Adrenal gland (tissue), 19 donors: ENCODE measurements at places on chromosomes 3 and 15. TPM values are rescaled to one million over a fixed set of nuclear protein-coding genes. Genes with fewer than 3 reads are reported as not detected.

DNA sequence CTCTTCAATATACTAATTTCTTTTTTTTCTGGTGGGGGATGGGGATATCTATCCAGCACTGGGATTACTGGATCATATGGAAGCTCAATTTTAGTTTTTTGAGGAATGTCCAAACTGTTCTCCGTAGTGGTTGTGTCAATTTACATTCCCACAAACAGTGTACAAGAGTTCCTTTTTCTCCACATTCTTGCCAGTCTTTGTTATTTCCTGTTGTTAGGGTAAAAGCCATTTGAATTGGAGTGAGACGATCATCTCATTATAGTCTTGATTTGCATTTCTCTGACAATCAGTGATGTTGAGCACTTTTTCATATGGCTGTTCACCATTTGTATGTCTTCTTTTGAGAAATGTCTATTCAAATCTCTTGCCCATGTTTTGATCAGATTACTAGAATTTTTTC, 12.8 kb upstream of the WDR49 start:
- no peak overlapping the region for H3K4me3 ChIP-seq
- no peaks in the 10 kb centered on the region for H3K36me3 ChIP-seq
- H3K27me3 ChIP-seq, result no peaks in the 10 kb centered on the region
- no peak for DNase-seq

- peaks cover 4% of the 10 kb centered on the region for H3K4me1 ChIP-seq
- DNase-seq, result no peak
- H3K36me3 ChIP-seq, result no peaks in the 10 kb centered on the region
These were observed 11.2 kb downstream of the MYD88 start for GRCh38 chr3:38149708-38150107.

- no peaks in the 10 kb centered on the region for H3K4me1 ChIP-seq
- H3K36me3 ChIP-seq, result peaks cover 75% of the 10 kb centered on the region
These were observed 45.8 kb upstream of the SENP5 start for GRCh38 chr3:196821806-196822355.

DISP2 gene
- not detected for total RNA-seq

GRCh38 chr3:153976891-153977554, 144.2 kb upstream of the ARHGEF26 start:
- no peaks in the 10 kb centered on the region for H3K36me3 ChIP-seq
- no peak overlapping the region for H3K4me3 ChIP-seq
- no peaks in the 10 kb centered on the region for H3K27me3 ChIP-seq
- no peak overlapping the region for H3K27ac ChIP-seq

C3orf18 gene
- 25.9 TPM for total RNA-seq

DNA sequence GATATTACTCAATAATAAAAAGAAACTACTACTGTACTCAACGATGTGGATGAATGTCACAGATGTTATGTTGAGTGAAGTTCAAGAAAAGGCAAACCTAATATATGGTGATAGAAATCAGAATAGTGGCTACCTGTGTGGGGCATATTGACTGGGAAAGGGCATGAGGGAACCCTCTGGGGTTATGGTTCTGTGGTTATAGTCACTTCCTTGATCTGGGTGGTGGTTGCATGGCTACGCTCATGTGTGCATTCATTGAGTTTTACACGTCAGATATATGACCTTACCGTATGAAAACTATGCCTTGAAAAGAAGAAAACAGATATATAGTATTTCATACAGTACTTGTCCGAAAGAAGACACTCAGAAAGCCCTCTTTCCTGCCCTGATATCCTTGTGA, 331.0 kb upstream of the LRRFIP2 start:
- H3K4me3 ChIP-seq, result no peak overlapping the region
- no peak overlapping the region for H3K27ac ChIP-seq
- peaks cover 65% of the 10 kb centered on the region for H3K36me3 ChIP-seq

MOBP gene
- not detected for total RNA-seq

DNA sequence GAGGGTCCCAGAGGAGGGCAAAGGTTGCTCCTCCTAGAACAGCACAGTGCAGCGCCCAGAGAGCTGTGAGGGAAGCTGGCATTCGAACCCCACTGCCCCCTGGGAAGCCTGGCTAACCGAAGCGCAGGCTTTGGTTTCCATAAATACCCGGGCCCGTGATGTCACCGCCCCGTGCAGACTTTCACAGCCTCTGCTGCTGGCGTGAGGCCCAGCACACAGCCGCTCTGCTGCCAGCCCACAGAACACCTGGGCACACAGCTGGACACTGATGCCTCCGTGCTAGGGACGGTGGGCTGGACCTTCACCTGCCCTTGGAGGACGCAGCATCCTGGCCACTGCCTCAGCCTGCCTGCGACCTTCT, 1.0 kb downstream of the IQSEC1 start:
- DNase-seq, result no peak
- H3K4me3 ChIP-seq, result no peak overlapping the region
- peaks cover 9% of the 10 kb centered on the region for H3K4me1 ChIP-seq
- H3K27ac ChIP-seq, result no peak overlapping the region

PCOLCE2 gene
- total RNA-seq, result 2.5 TPM

BFSP2 gene
- total RNA-seq, result not detected

GRCh38 chr3:108131475-108132134, 40.8 kb upstream of the CD47 start:
- peaks cover 15% of the 10 kb centered on the region for H3K4me1 ChIP-seq
- no peaks in the 10 kb centered on the region for H3K36me3 ChIP-seq
- H3K27ac ChIP-seq, result no peak overlapping the region
- DNase-seq, result no peak

GRCh38 chr15:82789491-82789890, 16.4 kb downstream of the FSD2 start:
- H3K36me3 ChIP-seq, result no peaks in the 10 kb centered on the region
- H3K27ac ChIP-seq, result no peak overlapping the region
- no peaks in the 10 kb centered on the region for H3K4me1 ChIP-seq

DNA sequence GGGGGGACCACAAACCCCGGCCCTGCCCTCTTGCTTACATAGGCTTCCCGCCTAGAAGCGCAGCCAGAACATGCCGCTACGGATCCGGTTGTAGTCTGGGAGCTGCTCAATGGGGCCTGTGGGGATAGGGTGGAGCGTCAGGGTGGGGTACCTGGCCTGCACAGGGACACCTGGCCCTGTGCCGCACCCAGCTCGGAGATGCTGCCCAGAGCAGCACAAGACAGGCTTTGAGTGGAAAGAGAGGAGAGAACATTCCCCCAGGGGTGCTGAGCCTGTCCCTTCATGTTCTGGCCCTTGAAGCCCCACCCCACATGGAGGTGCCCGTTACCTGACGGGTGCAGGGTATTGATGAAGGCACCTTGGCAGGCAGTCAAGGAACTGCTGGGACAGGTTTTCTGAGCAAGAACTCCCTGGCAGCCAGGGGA, 4.0 kb upstream of the COL7A1 start:
- no peak overlapping the region for H3K4me3 ChIP-seq
- peak overlapping the region; percentile 77 for H3K27ac ChIP-seq
- DNase-seq, result no peak

GRCh38 chr3:49666592-49666991, 7.6 kb upstream of the APEH start:
- H3K27me3 ChIP-seq, result no peaks in the 10 kb centered on the region
- no peaks in the 10 kb centered on the region for H3K36me3 ChIP-seq
- no peak overlapping the region for H3K4me3 ChIP-seq
- H3K27ac ChIP-seq, result no peak overlapping the region
- peaks cover 11% of the 10 kb centered on the region for H3K4me1 ChIP-seq

DNA sequence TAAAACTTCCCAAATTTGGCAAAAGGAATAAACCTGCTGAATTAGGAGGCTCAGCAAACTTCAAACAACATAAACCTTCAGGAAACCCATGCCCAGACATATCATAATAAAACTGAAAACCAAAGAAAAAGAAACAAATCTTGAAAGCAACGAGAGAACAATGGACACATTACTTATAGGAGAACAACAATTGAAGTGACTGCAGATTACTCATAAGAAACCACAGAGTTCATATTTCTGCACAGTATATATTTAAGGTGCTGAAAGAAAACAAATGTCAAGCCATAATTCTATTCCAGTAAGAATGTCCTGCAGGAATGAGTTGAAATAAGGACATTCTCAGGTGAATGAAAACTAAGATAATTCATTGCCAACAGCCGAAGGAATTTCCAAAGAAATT, 80.8 kb upstream of the PROK2 start:
- H3K27ac ChIP-seq, result no peak overlapping the region
- H3K36me3 ChIP-seq, result no peaks in the 10 kb centered on the region
- H3K27me3 ChIP-seq, result peaks cover 5% of the 10 kb centered on the region
- H3K4me1 ChIP-seq, result no peaks in the 10 kb centered on the region
- no peak for DNase-seq

DNA sequence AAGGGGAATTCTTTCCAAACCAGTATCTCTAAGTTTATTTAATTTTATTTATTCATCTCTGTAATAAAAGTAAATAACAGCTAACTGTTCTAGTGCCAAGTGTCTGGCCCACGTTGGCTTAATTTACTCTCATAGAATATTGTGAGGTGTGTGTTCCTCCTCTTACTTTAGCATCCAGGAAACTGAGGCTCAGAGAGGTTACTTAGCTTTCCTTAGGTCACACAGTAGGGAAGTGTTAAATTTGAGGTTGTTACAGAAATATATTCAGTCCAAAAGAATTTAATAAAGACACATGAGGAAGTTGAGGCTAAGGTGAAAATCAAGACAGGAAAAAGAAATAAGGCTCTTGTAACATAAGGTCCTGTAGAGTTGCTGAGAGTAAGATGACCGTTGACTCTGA, 84.4 kb upstream of the MRPS22 start:
- no peaks in the 10 kb centered on the region for H3K4me1 ChIP-seq
- H3K4me3 ChIP-seq, result no peak overlapping the region
- no peak for DNase-seq
- H3K27ac ChIP-seq, result no peak overlapping the region
- no peaks in the 10 kb centered on the region for H3K36me3 ChIP-seq
- H3K27me3 ChIP-seq, result no peaks in the 10 kb centered on the region

DNA sequence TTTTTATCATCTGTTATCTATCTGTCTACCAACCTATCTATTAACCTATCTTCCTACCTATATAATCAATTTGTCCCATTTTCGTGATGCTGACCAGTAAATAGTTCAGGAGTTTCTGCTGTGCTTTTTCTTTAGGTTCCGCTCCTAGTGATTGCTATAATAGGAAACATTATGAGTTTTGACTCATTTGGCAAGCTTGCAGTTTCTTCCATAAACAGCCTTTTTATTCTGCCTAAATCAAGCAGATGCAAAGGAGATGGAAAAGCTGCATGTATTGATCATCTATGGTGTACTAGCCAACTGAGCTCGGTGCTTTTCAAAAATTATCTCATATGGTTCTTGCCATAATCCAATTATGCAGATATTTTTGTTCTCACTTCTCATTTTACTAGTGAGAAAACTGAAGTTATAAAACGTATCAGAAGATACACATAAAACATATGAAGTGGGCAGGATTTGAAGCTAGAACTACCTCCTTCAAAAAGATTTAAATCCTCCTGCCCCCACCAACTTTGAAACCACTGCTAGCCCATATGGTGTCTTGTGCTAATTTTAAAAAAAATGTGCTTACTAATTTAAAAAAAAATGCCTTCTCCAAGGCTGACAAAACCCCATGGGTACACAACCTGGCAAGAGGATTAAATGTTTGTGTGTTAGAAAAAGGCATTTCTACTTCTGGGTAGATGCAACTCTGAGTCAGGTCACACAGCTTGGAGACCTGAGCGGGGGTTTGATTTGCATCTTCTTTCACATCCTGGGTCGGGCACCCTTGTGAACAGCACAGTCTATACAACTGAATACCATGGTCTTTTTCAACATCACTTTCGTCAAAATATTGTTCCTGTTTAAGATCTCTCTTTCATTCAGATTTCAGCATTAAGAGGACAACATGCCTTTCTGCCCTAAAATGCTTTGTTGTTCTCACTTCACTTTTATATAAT, 267.0 kb downstream of the CHL1 start:
- DNase-seq, result no peak
- no peaks in the 10 kb centered on the region for H3K36me3 ChIP-seq
- H3K27ac ChIP-seq, result no peak overlapping the region
- no peaks in the 10 kb centered on the region for H3K4me1 ChIP-seq

ADAMTS17 gene
- total RNA-seq, result 6.8 TPM

GRCh38 chr3:61986473-61986872, 386.9 kb downstream of the FEZF2 start:
- no peak for DNase-seq
- no peak overlapping the region for H3K27ac ChIP-seq
- H3K27me3 ChIP-seq, result no peaks in the 10 kb centered on the region
- no peak overlapping the region for H3K4me3 ChIP-seq

RASL12 gene
- total RNA-seq, result 8.7 TPM
